SJSA1 (cell line): ENCODE measurements at places on chromosomes 2 and 18. TPM values are rescaled to one million over a fixed set of nuclear protein-coding genes. Genes with fewer than 3 reads are reported as not detected.

- H3K36me3 ChIP-seq: peaks cover 27% of the 10 kb centered on the region
- H3K4me1 ChIP-seq: no peaks in the 10 kb centered on the region
- H3K27ac ChIP-seq: no peak overlapping the region
- DNase-seq: no peak
- H3K4me3 ChIP-seq: no peak overlapping the region
Observed at GRCh38 chr2:102171946-102172345, 14.9 kb upstream of the IL1RL2 start.

DNA sequence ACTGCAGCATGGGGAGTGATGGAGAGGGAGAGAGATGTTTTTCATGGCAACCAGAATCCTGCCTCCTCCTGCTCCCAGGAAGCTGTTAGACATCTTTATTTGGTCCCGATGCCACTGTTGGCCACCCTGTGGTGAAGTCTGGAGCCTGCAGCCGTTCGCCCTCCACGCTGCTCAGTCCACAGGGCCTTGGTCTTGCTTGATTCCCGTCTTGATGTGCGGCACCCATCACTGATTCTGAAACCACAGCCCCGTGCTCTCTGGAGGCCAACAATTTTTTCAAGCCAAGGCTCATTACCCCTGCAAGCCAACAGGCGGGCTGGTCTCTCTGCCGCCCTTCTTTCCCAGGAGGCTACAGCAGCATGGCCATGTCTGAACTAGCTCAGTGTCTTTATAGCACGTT, 24.5 kb downstream of the SIGLEC15 start:
- H3K27ac ChIP-seq: no peak overlapping the region
- H3K4me3 ChIP-seq: no peak overlapping the region
- no peak for DNase-seq
- H3K4me1 ChIP-seq: 0 out of 2 replicates have a peak, but pooled peaks cover 3% of the 10 kb centered on the region

DNA sequence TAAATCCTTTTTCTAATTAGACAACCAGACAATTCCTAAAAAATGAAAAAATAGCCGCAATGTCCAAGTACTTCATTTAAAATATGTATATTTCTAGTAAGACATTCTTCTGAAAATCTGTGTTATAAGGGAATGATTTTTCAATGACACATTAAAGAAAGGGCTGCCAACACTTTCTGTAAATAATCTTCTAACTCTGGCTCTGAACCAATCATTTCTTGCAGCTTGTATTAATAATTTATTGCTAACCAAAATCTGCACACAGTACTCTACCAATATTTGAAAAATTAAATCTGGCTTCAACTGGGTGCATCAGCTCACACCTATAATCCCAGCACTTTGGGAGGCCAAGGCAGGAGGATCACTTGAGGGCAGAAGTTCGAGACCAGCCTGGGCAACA, 8.3 kb downstream of the NFU1 start:
- DNase-seq: no peak
- no peaks in the 10 kb centered on the region for H3K4me1 ChIP-seq
- no peak overlapping the region for H3K4me3 ChIP-seq
- H3K27ac ChIP-seq: no peak overlapping the region
- H3K27me3 ChIP-seq: no peaks in the 10 kb centered on the region; the same call in 1 of the 2 replicates

REV1 gene
- total RNA-seq: 21.3 and 27.2 TPM in 2 replicates

DNA sequence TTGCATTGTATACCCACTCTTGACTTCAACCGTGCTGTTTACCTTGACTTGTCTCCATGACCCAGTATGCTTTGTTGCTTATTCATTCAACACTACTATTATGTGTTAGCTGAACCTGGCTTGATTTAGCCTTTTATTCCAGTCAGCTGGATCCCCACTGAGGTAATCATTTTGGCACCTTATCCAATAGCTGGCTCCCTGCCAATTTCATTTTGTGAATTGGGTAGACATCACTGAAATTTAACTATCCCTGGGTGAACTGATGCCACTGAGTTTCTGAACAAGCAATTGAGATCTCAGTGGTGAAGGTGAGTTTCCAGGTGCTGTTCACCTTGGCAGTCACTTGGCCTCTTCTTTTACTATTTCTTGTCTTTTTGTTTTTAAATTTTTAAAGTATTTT, 584.3 kb downstream of the ADCYAP1 start:
- H3K27ac ChIP-seq: no peak overlapping the region
- no peak overlapping the region for H3K4me3 ChIP-seq
- H3K36me3 ChIP-seq: no peaks in the 10 kb centered on the region
- H3K4me1 ChIP-seq: no peaks in the 10 kb centered on the region
- DNase-seq: no peak

DNA sequence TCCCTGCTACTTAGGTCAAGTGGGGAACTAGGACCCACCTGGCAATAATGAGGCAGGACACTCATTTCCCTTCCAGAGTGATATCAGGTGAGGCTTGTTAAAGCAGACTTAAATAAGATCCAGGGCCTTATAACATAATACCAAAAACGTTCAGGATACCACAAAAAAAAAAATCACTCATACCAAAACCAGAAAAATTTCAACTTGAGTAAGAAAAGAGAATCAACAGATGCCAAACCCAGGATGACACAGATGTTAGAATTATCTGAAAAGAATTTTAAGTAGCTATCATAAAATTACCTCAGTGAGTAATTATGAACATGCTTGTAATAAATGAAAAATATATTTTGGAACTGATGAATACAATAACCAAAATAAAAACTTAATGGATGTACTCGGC, 255.6 kb upstream of the OSR1 start:
- H3K27ac ChIP-seq: no peak overlapping the region
- H3K27me3 ChIP-seq: no peaks in the 10 kb centered on the region
- no peak overlapping the region for H3K4me3 ChIP-seq
- H3K4me1 ChIP-seq: no peaks in the 10 kb centered on the region
- no peaks in the 10 kb centered on the region for H3K36me3 ChIP-seq

TMEM169 gene
- total RNA-seq: 0.19 and 0.84 TPM in 2 replicates
